ENCODE measurements at places on chromosomes 11 and 22. TPM values are rescaled to one million over a fixed set of nuclear protein-coding genes. Genes with fewer than 3 reads are reported as not detected.

SLC43A3 gene
- 17.4 TPM for total RNA-seq

NFAM1 gene
- total RNA-seq: 0.23 TPM

PRR33 gene
- total RNA-seq: not detected

IGSF22 gene
- total RNA-seq: 4.1 TPM

VPREB1 gene
- total RNA-seq: not detected

HBE1 gene
- total RNA-seq: not detected

UBQLN3 gene
- not detected for total RNA-seq

OR10A6 gene
- total RNA-seq: not detected

DNAJC24 gene
- 34.7 TPM for total RNA-seq

DNA sequence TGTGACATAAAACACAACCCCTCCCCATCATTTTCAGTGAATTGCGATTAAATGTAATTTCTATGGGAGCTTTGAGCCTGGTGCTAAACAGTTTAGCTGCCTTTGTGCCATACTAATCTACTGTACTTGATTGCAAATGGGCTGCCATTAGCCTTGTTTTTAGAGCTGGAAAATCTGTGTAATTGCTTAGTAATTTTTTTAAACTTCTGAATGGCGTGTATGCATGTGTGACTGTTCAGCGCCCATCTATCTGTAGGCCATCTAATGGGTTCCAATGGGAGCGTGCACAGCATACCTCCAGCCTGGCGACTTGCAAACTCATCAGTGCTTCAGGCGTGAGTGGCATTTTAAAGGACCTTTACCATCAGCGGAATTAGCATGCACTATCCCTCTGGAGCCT, 142.7 kb upstream of the KIRREL3 start:
- no peak overlapping the region for H3K4me3 ChIP-seq
- H3K27me3 ChIP-seq: no peaks in the 10 kb centered on the region
- no peaks in the 10 kb centered on the region for H3K4me1 ChIP-seq
- H3K36me3 ChIP-seq: no peaks in the 10 kb centered on the region

DNA sequence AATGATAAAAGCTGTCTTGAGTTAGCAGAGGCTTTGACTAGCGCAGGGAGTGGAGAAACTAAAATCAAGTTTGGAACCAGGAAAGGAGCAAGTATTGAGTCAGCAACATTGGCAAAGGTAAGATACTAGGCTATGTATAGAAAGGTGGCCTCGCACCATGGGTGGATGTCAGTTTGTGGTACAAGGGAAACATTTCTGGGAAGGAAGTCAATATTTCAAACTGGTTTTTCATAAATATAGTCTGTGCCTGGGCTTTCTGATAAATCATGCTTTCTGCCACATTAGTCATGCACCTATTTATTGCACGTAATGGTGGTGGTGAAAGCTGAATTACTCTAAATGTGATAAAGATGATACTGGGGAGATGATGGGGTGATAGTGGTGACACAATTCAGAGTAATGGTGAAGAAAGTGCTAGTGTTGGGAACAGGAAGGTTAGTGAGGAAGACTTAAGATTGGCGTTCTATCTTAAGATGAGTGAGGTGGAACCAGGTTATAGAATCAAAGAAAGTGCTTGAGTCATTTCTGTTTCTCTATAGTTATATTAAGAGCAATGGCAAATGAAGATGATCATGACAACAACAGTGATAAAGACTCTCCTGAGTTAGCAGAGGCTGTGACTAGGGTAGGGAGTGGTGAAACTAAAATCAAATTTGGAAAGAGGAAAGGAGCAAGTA, 729.0 kb downstream of the FAM181B start:
- no peak overlapping the region for H3K4me3 ChIP-seq
- H3K4me1 ChIP-seq: no peaks in the 10 kb centered on the region
- H3K36me3 ChIP-seq: no peaks in the 10 kb centered on the region
- H3K27ac ChIP-seq: no peak overlapping the region
- no peak for DNase-seq

GRCh38 chr22:46480396-46480795, 57.0 kb downstream of the CELSR1 start:
- no peak for DNase-seq
- no peaks in the 10 kb centered on the region for H3K36me3 ChIP-seq
- peaks cover 2% of the 10 kb centered on the region for H3K4me1 ChIP-seq
- no peak overlapping the region for H3K4me3 ChIP-seq

- no peaks in the 10 kb centered on the region for H3K4me1 ChIP-seq
- no peak for DNase-seq
- H3K36me3 ChIP-seq: no peaks in the 10 kb centered on the region
- no peak overlapping the region for H3K27ac ChIP-seq
These were observed 307.8 kb downstream of the C11orf87 start for GRCh38 chr11:109729761-109730160.

DNA sequence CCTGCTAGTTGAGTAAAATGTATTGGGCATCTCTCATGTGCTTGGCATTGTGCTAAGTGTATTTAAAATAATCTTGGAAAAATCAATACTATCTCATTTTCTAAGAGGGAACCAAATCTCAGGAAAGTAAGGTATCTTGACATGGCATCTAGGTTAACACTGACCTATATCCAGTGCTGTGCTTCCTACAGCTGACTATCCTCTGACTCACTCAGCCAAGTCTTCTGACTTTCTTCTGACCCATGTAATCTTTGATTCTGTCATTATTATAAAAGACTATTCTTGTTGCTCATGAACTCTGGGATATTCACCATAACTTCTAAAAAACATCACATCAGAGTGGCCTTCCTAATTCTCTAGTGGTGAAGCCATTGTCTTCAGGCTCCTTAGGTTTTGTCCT, 304.1 kb upstream of the TENM4 start:
- DNase-seq: no peak
- H3K4me3 ChIP-seq: no peak overlapping the region
- H3K4me1 ChIP-seq: no peaks in the 10 kb centered on the region
- no peaks in the 10 kb centered on the region for H3K27me3 ChIP-seq
- H3K36me3 ChIP-seq: peaks cover 5% of the 10 kb centered on the region
- H3K27ac ChIP-seq: no peak overlapping the region

GRCh38 chr11:124946735-124947141, 7.3 kb upstream of the CCDC15 start:
- no peak overlapping the region for H3K4me3 ChIP-seq
- no peaks in the 10 kb centered on the region for H3K27me3 ChIP-seq
- peaks cover 25% of the 10 kb centered on the region for H3K4me1 ChIP-seq
- no peak for DNase-seq

GRCh38 chr22:32411402-32411801, 645 bp downstream of the RTCB start:
- no peaks in the 10 kb centered on the region for H3K36me3 ChIP-seq
- DNase-seq: no peak
- no peaks in the 10 kb centered on the region for H3K27me3 ChIP-seq
- H3K27ac ChIP-seq: peak overlapping the region; percentile 95
- peaks cover 19% of the 10 kb centered on the region for H3K4me1 ChIP-seq
- peak overlapping the region; percentile 96 for H3K4me3 ChIP-seq

- H3K27me3 ChIP-seq: no peaks in the 10 kb centered on the region
- peak overlapping the region; percentile 91 for H3K27ac ChIP-seq
- DNase-seq: no peak
These were observed 812.6 kb downstream of the OPCML start for GRCh38 chr11:132719684-132720083.

- H3K27ac ChIP-seq: peak overlapping the region; percentile 91
- DNase-seq: peak; percentile 74
- no peaks in the 10 kb centered on the region for H3K27me3 ChIP-seq
- H3K4me1 ChIP-seq: peaks cover 52% of the 10 kb centered on the region
- peak overlapping the region; percentile 69 for H3K4me3 ChIP-seq
- no peaks in the 10 kb centered on the region for H3K36me3 ChIP-seq
These were observed 196.9 kb downstream of the CSNK2A3 start for GRCh38 chr11:11155962-11156815.

- peaks cover 2% of the 10 kb centered on the region for H3K4me1 ChIP-seq
- no peak overlapping the region for H3K27ac ChIP-seq
- DNase-seq: no peak
- no peak overlapping the region for H3K4me3 ChIP-seq
- no peaks in the 10 kb centered on the region for H3K36me3 ChIP-seq
These were observed 153.8 kb downstream of the CACNA1I start for GRCh38 chr22:39724390-39724789.

GRCh38 chr11:45168366-45169130, 22.1 kb downstream of the PRDM11 start:
- DNase-seq: no peak
- H3K4me3 ChIP-seq: no peak overlapping the region
- H3K4me1 ChIP-seq: peaks cover 18% of the 10 kb centered on the region
- H3K27me3 ChIP-seq: no peaks in the 10 kb centered on the region
- no peak overlapping the region for H3K27ac ChIP-seq

- peaks cover 38% of the 10 kb centered on the region for H3K4me1 ChIP-seq
- no peaks in the 10 kb centered on the region for H3K36me3 ChIP-seq
- H3K4me3 ChIP-seq: peak overlapping the region; percentile 81
- no peak overlapping the region for H3K27ac ChIP-seq
- H3K27me3 ChIP-seq: peaks cover 50% of the 10 kb centered on the region
- no peak for DNase-seq
These were observed 2.0 kb upstream of the LARGE1 start for GRCh38 chr22:33922349-33922681.

DNA sequence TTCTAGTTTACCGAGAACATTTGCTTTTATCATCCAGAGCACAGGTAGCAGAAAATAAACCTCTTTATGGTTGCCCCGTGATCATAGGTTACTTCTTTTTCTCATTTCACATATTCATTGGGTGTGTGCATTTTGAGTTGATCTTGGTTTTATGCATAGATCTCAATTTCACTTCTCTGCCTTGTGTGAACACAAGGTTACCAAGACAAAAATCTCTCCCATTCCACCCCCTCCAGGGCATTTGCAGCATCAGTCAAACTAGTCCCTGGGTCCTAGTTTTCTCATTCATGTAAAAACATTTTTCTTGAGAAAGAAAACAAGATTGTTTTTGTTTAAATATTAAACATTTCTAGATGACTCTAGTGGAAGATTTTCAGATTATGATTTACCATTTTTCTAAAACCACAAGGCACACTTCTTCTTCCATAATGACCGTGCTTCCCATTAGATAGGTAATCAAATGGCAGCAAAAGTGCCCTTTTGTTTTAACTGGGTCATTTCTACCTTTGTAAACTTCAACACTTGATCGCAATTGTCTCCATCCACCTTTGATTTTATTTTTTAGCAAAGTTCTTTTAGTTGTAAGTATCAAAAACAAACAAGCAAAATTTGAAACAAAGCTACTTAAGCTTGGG, 526.6 kb upstream of the CADM1 start:
- H3K4me1 ChIP-seq: no peaks in the 10 kb centered on the region
- peaks cover 5% of the 10 kb centered on the region for H3K27me3 ChIP-seq
- no peaks in the 10 kb centered on the region for H3K36me3 ChIP-seq
- no peak overlapping the region for H3K4me3 ChIP-seq

- no peaks in the 10 kb centered on the region for H3K4me1 ChIP-seq
- DNase-seq: no peak
- H3K36me3 ChIP-seq: no peaks in the 10 kb centered on the region
- no peak overlapping the region for H3K4me3 ChIP-seq
These were observed 807.2 kb downstream of the TBC1D22A start for GRCh38 chr22:47569389-47570299.

GRCh38 chr22:12601870-12602779, 2925.9 kb upstream of the OR11H1 start:
- H3K4me1 ChIP-seq: no peaks in the 10 kb centered on the region
- H3K27ac ChIP-seq: no peak overlapping the region
- H3K27me3 ChIP-seq: no peaks in the 10 kb centered on the region

- no peak for DNase-seq
- peaks cover 7% of the 10 kb centered on the region for H3K36me3 ChIP-seq
- peaks cover 63% of the 10 kb centered on the region for H3K4me1 ChIP-seq
- H3K27me3 ChIP-seq: peaks cover 55% of the 10 kb centered on the region
- H3K27ac ChIP-seq: no peak overlapping the region
These were observed 1.6 kb upstream of the PAX6 start for GRCh38 chr11:31812383-31813381.

DNA sequence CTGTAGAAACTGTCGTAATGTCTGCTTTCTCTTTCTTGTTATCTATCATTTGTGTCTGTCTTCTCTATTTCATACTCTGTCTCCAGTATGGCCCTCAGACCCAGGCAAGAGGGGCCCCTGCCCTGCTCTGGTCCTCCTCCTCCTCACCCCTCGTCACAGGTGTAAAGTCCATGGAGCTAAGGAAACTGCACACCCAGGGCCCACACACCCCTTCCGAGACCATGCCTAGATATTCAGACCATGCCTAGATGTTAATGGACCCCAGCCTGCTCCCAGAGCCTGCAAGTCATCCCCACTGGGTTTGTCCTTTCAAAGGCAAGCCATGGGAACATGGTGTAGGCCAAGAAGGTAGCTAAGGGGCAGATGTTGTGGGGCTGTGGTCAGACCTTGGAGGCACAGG, 24.1 kb upstream of the ANO1 start:
- no peak overlapping the region for H3K27ac ChIP-seq
- DNase-seq: no peak
- peaks cover 27% of the 10 kb centered on the region for H3K36me3 ChIP-seq
- H3K4me1 ChIP-seq: no peaks in the 10 kb centered on the region
- peaks cover 70% of the 10 kb centered on the region for H3K27me3 ChIP-seq

- H3K27me3 ChIP-seq: no peaks in the 10 kb centered on the region
- H3K4me1 ChIP-seq: peaks cover 11% of the 10 kb centered on the region
- H3K27ac ChIP-seq: no peak overlapping the region
- no peak for DNase-seq
- no peaks in the 10 kb centered on the region for H3K36me3 ChIP-seq
These were observed 45.4 kb downstream of the GRAMD1B start for GRCh38 chr11:123475469-123475868.

GRCh38 chr11:6273188-6273587, 13.6 kb downstream of the CCKBR start:
- peaks cover 5% of the 10 kb centered on the region for H3K36me3 ChIP-seq
- H3K27me3 ChIP-seq: peaks cover 84% of the 10 kb centered on the region
- H3K4me1 ChIP-seq: no peaks in the 10 kb centered on the region
- no peak overlapping the region for H3K4me3 ChIP-seq

- H3K4me1 ChIP-seq: peaks cover 31% of the 10 kb centered on the region
- H3K27me3 ChIP-seq: no peaks in the 10 kb centered on the region
- H3K4me3 ChIP-seq: peak overlapping the region; percentile 2
- DNase-seq: peak; percentile 92
- no peaks in the 10 kb centered on the region for H3K36me3 ChIP-seq
These were observed 3.9 kb upstream of the CRY2 start for GRCh38 chr11:45843158-45843924.

Measured in naive thymus-derived CD8-positive, alpha-beta T cell (primary cell).